Right atrium auricular region (tissue), 2 donors: ENCODE measurements at places on chromosomes 6 and 20. TPM values are rescaled to one million over a fixed set of nuclear protein-coding genes. Genes with fewer than 3 reads are reported as not detected.

MATN4 gene
- total RNA-seq = not detected

OVOL2 gene
- not detected for total RNA-seq

FOXQ1 gene
- not detected for total RNA-seq

CGAS gene
- 1.7 TPM for total RNA-seq

TUBB1 gene
- total RNA-seq = 0.19 TPM

PI3 gene
- total RNA-seq = not detected

GATA5 gene
- total RNA-seq = 9.6 TPM

NRSN1 gene
- total RNA-seq = not detected

CRISP2 gene
- total RNA-seq = not detected

FNDC1 gene
- 0.16 TPM for total RNA-seq

LY6G5C gene
- 1.2 TPM for total RNA-seq

XKR7 gene
- total RNA-seq = not detected

DNA sequence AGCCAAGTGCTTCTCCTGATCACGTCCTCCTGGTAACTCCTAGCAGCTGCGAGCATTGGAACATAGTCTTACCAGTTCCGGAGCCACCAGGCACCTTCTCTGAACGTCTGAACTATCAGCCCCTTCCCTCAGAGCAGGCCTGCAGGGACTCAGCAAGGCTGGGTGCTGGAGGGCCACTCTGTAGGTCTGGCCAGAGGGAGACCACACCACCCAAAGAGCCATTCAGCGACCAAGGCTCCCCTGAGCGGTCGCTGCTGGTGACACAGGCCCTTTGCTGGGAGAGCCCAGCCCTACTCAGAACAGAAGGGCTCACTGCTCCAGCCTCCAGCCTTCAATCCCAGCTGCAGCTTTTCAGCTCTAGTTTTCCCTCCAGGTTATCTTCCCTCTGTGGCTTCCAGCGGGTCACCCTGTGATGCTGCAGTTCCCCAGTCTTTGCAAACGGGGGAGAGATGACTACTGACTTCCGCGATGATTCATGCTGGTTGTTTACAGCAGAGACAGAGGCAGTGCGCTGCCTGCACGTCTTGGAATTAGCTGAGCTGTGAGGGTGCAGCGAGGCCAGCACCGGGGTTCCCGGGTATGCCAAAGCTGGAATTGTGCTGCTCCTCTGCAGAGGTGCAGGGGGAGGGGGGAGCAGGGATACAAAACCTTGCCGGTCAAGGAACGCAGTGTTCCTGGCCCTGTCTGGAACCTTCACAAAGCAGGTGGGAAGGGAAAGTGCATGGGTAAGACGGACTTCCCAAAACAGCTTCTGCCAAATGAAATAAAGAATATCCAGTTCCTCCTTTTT lies 161.4 kb downstream of the LY86 start:
- peak; percentile 85 for DNase-seq

DNA sequence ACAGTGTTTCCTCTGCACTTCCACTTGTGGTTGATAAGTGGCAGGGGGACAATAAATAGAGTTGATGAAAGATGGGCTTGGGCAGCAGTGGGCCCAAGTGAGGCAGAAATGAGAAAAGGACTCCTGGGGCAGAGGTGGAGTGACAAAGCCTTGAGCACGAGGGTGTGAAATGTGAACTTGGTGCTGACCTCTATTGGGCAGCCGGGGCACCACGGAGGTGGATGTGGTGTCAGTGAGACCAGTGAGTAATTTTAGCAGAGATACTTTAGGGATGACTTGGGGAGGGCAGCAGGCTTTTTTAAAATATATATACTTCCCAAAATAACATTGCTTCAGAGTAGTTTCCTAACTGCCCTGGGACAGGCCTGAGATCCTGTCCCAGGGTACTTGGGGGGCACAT lies 30.6 kb upstream of the MYLK2 start:
- DNase-seq = no peak

DNA sequence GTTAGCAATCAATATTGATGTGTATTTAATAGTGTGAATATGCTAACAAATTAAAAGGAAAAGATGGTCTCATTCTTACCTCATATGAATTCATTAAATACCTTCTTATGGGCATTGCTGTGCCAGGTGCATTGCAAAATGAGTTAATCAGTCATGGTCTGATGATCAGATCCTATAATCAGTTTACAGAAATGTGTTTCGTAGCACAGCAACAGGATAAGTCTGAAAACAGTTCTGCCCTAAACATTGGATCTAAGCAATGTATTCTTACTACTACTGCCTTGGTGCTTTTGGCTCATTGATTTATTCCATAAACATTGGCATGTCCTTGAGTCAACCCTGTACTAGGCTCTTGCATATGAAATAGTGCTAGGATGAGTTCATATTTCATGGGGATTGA lies 417.0 kb upstream of the JAG1 start:
- no peak for DNase-seq

DNA sequence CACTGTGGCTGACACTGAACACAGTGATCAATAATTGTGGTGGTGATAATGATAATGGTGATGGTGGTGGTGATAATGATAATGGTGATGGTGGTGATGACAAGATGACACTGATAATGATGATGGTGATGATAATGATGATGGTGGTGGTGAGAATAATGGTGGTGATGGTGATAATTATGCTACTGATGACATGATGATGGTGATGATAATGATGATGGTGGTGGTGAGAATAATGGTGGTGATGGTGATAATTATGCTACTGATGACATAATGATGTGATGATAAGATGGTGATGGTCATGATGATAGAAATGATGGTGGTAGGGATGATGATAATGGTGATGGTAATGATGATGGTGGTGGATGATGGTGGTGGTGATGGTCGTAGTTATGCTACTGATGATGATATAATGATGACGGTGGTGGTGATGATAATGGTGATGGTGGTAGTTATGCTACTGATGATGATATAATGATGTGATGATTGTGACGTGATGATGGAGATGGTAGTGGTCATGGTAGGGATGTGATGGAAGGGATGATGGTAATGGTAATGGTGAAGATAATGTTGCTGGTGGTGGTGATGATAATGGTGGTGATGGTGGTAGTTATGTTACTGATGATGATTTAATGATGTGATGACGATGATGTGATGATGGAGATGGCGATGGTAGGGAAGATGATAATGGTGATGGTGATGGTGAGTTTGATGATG lies 356.5 kb upstream of the CDH4 start:
- no peak for DNase-seq

DNA sequence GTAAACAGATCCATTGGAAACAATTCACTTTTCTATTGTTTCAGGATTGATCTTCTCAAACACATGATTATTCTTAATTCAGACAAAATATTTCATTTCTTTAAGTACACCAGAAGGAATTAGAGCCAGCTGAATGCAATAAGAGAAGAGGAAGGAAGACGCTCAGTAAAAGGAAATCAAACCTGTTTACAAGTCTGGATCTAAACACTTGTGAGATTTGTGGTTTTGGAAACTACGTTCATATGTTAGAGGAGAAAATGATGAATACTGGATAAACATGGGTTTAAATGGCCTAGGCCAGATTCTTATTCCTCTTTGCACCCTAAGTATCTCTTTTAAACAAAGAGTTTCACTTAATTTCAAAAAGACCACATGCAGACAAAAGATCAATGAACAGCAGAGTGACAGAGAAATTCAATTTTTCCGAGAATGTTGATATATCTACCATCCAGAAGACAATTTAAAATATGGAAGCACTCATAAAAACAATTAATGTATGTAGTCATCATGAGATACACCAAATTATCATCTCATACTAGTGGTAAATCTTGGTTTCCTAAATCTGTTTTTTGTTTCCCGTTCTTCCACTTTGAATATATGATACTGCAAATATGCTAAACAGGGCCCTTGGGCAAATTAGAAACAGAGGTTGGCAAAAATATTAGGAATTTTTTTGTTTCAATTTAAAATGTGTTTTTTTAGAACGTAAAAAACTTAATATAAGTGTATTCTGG lies 703.5 kb upstream of the CITED2 start:
- no peak for DNase-seq

DNA sequence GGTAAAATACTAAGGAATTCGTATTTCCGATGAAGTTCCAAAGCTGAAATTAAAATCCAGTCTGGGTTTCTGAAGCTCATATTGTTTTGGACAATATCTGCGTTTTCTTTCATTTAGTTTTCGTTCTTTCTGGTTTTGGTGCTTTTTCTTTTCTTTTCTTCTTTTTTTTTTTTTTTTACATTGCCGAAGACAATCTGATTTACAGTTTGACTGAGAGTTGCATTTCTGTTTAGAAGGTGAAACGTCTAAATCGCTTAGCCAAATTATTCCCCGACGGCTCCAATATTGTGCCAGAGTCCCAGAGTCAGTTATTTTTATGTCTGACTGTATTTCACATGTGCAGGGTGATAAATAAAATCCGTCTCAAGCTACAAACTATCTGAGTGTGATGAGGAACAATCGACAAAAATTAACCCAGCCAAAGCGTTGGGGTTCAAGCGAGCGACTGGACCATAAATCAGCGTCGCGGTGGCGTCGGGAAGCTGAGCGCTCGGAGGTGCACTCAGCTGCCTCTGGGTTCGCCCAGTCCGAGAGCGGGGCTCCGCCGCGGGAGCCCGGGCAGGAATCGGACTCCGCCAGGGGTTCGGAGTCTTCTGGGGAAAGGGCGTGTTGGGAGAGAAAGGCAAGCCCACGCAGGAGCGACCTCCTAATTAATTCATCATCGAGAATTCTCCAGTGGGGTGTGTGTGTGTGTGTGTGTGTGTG lies 8.2 kb upstream of the TBX18 start:
- DNase-seq = no peak

- no peak for DNase-seq
These were observed 46.3 kb downstream of the HBS1L start for GRCh38 chr6:135008072-135008940.

DNA sequence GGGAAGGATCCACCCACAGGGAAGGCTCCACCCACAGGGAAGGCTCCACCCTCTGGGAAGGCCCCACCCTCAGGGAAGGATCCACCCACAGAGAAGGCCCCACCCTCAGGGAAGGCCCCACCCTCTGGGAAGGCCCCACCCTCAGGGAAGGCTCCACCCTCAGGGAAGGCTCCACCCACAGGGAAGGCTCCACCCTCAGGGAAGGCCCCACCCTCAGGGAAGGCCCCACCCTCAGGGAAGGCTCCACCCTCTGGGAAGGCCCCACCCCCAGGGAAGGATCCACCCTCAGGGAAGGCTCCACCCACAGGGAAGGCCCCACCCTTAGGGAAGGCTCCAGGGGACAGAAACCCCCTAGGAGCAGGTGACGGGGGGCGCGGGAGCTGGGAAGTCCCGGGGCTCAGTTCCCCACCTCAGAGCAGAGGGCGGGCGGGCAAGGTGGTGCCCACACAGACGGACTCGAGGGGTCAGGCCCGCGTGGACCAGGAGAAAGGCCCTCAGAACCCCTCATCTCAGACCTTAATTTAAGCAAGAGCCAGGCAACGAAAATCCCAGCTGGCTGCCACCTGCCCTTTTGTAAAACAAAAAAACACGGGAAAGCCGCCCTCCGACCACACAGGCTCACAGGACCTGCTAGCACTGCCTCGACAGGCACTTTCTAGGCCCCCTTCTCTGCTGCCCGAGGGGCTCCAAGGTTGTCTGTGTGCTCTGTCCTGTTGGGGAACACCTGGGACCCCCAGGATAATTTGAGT lies 39.7 kb downstream of the KCNQ2 start:
- DNase-seq = no peak

- DNase-seq = no peak
These were observed 64.3 kb downstream of the ANKS1A start for GRCh38 chr6:34953061-34954025.

DNA sequence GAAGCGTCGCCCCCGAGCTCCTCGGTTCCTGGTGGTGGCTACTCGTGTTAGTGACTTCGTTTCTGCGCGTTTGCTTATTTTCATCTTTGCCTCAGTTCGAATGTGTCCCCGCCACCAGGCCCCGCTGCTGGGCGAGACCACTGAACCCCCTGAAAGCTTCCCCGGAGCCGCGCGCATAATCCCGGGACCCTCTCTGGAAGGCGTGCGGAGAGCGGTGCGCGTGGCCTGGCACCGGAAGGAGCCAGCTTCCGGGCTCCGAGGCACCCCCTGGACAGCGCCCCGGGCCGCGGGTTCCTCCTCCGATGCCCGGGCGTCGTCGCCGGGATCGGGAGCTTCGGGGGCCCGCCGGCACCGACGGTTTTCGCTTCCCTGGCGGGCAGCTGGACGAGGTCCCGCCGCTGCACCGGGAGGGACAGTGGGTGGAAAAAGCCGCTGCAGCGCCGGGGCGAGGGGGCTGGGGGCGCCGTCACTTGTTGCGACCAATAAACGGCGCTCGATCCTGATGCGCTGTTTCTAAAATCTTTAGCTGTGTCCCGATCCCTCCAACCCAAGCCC lies 643 bp upstream of the SLC35D3 start:
- no peak for DNase-seq

- no peak for DNase-seq
These were observed 58.0 kb downstream of the PACRG start for GRCh38 chr6:162785632-162786242.

- DNase-seq = no peak
These were observed 156.4 kb downstream of the ASCC3 start for GRCh38 chr6:100724696-100725095.

GRCh38 chr20:32357375-32357868 lies 709 bp upstream of the ASXL1 start:
- DNase-seq = no peak

DNA sequence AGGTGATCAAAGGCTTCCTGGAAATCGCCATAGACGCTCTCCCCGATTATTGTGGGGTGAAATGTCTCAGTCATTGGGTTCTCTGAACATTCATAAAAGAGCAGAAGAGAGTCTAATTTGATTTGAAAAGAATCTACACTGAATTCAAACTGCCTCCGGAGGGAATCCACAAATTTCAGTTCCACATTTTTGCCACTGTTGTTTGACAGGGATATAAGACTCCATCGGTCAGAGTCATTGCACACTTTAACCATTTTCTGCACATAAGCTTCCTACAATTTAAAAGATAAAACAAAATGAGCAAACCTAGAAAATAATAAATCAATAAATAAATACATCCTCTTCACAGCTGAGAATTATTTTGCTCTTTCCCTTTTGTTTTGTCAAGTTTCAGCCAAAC lies 2.3 kb downstream of the TENT5A start:
- no peak for DNase-seq

- no peak for DNase-seq
These were observed 2.3 kb downstream of the E2F3 start for GRCh38 chr6:20403766-20404640.

DNA sequence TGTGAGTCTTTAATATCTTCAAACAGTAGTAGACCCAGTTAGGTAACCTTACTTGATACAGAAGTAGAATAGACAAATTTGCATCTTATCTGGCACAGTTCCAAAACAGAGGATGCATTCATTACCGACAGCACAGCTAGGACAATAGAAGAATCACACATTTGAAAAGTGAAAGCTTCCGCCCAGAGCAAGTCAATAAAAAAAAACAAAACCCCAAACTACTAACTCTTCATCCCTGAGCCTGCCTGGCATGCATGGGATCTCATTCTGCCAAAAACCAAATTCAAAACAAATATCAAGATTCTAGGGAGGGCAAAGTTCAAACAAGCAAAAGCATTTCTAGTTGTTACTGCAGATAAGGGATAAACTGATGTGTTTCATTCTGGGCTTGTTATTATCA lies 235.4 kb downstream of the BTBD9 start:
- no peak for DNase-seq

- no peak for DNase-seq
These were observed 9.6 kb upstream of the PLG start for GRCh38 chr6:160692369-160692959.
